ENCODE measurements at places on chromosomes 13 and 19.

DNA sequence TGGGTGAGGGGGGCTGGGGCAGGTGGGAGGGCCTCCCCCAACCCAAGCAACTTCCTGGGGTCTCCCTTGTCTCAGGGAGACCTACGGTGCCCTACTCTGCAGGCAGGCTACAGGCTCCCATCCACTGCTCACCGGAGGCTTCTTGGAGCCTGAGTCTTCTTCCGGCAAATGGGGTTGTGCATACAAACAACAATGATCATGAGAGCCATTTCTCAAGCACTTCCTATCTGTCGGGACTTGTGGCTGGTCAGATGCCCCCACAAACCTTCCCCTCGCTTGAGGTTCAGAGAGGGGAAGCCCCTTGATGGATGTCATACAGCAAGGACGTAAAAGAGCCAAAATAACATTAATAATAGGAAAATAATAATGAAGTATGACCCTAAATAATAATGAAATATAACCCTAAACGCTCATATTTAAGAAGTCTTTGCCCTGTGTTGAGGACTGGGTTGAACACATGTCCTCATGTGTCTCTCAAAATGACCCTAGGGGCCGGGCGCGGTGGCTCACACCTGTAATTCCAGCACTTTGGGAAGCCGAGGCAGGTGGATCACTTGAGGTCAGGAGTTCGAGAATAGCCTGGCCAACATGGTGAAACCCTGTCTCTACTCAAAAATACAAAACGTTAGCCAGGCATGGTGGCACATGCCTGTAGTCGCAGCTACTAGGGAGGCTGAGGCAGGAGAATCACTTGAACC is 727 bp downstream of the CD37 start:
- no peak for DNase-seq

DNA sequence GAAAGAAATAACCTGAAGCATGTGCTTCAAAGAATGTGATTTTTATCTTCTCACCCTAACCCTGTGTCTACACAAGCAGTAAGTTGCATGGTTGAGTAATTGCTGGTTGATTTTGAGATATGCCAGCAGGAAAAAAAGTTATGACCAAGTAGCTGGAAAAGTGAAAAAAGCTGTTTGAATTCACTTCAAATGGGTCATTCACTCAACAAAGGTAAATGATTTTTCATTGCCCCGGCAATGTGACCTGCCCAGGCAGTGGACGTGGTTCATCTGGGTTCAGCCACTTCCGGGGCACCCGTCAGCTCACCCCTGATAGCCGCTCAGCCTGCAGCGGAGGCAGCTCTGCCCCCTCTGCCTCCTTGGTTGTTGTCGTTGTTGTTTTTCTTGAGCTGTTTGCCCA is 18.5 kb downstream of the TNFRSF19 start:
- DNase-seq = no peak

DNA sequence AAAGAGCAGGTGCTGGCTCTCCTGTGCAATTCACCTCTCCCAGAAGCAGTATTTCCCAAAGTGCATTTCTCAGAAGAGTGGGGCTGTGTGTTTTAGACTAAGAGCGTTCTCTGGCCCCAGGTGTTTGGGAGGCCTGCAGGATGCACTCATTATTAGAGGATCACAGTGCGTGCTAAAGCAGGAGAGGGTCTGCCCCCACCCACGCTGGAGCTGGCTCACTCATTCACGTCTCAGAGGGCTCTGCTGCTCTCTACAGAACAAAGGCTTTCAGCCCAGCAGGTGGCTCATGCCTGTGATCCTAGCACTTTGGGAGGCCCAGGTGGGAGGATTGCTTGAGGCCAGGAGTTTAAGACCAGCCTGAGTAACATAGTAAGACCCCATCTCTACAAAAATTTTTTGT is 756.7 kb downstream of the UQCRFS1 start:
- DNase-seq = no peak

DNA sequence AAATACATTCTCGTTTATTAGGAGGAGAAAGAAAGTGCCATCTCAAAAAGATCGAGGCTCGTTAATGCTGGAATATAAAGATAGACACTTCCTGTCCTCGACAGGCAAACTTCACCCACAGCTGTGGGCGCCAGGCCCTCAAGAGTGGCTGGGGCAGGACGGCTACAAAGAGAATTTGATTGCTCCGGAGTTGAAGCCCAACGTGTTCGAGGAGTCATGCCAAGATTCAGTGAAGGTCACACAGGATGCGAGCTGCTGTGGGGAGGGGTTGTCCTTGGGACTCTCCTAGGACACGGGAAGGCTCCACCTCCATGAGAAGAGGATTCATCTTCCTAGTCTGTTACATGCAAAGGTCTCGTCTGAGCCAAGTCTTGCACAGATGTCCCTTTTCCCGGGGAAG is 16.3 kb upstream of the PTPRS start:
- no peak for DNase-seq

DNA sequence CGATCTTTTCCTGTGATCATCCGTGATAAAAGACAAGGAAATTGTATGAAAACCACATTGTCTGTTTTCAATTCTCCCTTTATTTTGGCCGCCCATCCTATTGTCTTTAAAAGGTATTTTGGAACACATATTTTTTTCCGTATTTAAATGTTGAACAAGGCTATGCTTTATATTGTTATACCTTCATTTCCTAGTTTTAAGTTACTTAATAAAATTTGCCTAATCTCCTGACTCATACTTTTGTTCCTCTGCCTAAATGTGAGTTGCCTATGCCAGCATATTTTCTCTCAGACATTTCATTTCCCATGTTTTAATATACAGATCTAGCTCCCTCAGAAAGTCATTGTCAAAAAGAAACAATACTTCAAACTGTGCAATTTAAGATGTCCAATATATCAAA is 104.2 kb downstream of the SLITRK6 start:
- no peak for DNase-seq

DNA sequence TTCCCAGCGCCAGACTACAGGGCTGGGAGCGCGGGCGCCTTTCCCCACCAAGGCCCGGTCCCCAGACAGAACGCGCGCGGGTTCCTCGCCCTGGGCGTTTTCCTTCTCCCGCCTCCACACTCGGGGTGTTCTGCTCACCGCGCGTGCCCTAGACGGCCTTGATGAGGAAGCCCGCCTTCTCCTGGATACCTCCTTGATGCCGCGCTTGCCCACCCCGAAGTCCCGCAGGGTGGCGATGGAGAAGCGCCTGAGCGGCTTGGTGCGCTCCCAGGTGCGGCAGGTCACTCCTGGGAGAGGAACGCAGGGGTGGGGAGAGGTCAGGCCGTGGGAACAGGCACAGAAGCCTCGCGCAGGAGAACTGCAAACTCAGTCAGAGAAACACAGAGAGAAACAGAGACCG is 34.8 kb downstream of the CYP2B6 start:
- no peak for DNase-seq

All from activated T-cell treated with anti-CD3 and anti-CD28 coated beads, Interleukin-2, amount 50 U/mL, for 4 hours (primary cell).